Left kidney (tissue), 8 donors: ENCODE measurements at places on chromosomes 2 and 18. TPM values are rescaled to one million over a fixed set of nuclear protein-coding genes. Genes with fewer than 3 reads are reported as not detected.

The ZNF2 gene
- 9.0 TPM for polyA plus RNA-seq

- no peak for DNase-seq
Measured at GRCh38 chr2:189049709-189050164, 75.6 kb downstream of the COL3A1 start.

DNA sequence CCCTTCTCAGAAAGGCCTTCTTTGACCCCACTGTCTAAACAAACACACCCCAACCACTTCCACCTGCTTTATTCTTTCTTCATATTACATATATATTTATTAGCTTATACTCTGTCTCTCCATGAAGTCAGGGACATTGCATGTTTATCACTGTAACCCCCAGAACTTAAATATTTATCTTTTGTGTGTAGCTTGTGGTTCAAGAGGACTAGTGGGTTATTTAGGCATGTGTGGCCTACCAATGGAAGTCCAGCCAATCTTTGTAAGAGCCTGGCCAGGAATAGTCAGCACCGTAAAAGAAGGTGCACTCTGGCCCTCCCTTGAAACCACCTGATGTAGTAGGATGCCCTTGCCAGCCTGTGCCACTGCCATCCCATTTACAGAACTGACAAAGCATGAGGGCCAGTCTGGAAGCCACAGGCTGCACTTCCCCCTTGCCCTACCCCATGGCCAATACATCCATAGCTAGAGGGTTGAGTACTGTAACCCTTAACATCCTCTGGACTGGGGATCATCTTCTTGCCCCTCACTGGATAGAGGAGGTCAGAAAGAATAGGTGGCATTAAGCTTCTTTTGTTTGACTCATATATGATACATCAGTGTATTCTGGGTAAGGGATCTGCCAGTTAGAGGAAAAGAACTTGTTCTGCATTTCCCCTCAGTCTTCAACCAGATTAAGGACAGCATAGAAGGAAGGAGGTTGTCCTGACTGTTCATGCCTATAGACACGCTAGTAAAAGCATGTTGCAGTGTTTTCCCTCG lies 4.9 kb downstream of the NEMP2 start:
- no peak for DNase-seq

The FOXD4L1 gene
- 0.60 TPM for polyA plus RNA-seq

DNA sequence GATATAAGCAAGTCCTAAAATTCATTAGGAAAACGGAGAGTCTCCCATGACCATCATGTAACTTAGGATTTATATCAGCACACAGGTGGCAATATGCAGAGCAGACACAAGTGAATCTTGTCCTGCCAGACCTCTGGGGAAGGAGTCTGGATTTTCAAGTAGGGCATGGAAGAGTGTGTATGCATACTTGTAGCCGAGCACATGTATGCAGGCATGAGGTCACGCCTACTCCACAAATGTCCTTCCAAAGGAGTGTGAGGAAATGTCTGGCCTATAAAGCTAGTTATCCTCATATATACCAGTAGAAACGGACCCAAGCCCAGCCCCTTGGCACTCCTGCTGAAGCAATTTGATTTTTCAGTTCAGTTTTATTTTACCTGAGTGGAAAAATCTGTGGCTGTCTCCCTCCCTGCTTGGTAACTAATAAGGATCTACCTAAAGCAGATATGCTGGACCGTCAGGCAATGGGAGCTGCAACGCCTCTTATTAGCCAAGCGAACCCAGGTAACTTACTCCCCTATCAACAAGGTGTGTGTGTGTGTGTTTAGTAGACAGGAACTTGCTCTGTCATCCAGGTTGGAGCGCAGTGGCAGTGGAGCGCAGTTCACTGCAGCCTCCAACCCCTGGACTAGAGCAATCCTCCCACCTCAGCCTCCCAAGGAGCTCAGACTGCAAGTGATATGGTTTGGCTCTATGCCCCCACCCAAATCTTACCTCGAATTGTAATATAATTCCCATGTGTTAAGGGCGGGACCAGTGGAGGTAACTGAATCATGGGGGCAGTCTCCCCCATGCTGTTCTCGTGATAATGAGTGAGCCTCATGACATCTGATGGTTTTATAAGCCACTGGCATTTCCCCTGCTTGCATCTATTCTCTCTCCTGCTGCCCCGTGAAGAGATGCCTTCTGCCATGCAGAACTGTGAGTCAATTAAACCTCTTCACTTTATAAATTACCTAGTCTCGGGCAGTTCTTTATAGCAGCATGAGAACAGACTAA lies 2.8 kb downstream of the STAT1 start:
- DNase-seq, result no peak

The HOXD3 gene
- 26.1 TPM for polyA plus RNA-seq
